Stimulated activated CD4-positive, alpha-beta T cell treated with anti-CD3 and anti-CD28 coated beads, Interleukin-1b, Interleukin-23, amount 100 ng/mL, for 4 hours (primary cell): ENCODE measurements at places on chromosomes 11 and 22.
A peak's percentile ranks its signal among the peaks of the same experiment; 100 is the strongest.

DNA sequence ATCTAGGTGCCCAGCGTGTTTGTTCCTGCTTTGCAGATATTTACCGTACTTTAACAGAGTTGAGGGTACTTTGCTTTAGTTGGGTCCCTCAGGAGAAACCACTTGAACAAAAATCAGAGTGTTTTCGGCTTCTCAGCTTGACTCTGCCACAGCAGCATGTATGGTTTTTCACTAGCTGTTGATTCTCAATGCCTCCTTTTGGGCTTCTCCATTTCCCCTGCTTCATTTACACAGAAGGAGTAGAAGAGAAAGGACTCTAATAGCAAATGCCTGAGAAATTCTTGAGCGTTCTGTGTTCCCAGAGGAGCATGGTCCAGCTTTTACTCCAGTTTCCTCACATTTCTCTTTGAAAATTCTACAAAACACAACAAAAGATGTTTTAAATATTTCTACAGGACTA is 252.1 kb upstream of the CCDC179 start:
- DNase-seq = no peak

- DNase-seq = no peak
These were observed 189.3 kb upstream of the NECTIN1 start for GRCh38 chr11:119918347-119918746.

DNA sequence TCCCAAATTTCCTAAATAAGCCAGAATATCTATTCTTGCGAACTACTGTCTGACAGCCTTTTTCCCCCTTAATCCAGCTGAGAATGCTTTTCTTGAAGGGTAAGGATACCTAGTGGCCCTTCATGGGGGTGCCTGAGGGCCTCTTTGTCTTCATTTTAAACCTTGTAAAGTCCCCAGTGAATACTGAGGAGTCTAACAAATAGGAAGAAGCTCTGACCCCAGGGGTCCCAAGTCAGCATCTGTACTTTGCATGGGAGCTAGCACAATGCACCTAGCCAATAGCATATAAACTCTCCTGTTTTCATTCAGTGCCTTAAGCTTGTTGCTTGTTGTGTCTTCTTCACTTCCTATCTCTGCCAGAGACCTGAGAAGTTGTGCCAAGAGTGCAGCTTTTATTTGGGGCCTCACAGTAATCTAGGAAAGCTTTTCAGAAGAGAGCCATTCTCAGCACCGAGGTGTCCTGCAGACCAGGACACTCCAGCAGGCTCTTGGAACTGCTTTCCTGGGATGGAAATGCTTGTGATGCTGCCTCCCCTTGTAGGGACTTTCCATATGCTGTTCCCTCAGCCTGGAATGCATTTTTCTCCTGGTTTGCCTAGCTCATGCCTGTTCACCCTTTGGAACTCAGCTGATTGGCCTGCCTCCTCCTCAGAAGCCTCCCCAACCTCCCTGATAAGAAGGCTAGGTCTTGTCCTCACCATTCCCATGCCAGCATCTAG is 37.2 kb downstream of the BMAL1 start:
- no peak for DNase-seq

DNA sequence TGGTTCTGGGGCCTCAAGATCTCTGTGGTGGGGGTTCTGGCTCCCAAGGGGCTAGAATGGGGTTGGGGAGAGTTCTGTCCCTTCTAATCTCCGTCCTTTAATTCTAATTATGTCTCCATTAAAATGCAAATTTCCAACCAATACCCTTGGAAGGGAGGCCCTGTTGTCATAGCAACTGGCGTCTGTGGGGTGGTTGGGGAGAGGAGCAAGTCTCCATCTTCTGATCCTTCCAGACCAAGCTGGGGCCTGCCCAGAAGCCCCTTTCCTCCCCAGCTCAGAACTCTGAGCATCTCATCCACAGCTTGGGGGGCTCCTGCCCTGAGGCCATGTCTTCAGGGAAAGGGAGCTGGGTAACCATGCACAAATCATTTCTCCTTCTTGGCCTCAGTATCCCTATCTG is 5.4 kb upstream of the RPS19BP1 start:
- DNase-seq = no peak

DNA sequence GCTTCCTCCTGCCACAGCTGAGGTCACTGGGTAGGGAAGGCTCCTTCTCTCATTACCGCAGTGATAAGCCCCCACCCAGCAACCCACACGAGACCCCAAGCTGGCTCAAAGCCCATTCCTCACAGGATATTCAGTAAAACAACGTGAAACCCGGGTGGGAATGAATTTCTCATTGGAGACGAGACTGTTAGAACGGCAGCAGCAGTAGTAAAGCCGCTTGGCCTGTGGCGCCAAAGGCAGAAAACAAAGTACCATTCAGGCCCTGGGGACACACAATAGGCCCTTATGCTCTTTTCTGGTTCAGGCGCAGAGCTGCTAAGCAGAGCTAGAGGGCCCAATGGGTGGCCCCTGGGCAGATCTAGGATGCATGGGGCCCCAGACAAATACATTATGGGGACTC is 45.3 kb downstream of the PC start:
- no peak for DNase-seq

DNA sequence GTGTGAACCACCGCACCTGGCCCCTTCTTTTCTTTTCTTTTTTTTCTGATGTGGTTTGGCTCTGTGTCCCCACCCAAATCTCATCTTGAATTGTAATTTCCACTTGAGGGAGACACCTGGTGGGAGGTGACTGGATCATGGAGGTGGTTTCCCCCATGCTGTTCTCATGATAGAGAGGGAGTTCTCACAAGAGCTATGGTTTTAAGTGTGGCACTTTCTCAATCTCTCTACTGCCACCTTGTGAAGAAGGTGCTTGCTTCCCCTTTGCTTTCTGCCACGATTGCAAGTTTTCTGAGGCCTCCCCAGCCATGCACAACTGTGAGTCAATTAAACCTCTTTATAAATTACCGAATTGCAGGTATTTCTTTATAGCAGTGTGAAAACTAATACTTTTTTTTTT is 4.9 kb upstream of the TCN2 start:
- no peak for DNase-seq

DNA sequence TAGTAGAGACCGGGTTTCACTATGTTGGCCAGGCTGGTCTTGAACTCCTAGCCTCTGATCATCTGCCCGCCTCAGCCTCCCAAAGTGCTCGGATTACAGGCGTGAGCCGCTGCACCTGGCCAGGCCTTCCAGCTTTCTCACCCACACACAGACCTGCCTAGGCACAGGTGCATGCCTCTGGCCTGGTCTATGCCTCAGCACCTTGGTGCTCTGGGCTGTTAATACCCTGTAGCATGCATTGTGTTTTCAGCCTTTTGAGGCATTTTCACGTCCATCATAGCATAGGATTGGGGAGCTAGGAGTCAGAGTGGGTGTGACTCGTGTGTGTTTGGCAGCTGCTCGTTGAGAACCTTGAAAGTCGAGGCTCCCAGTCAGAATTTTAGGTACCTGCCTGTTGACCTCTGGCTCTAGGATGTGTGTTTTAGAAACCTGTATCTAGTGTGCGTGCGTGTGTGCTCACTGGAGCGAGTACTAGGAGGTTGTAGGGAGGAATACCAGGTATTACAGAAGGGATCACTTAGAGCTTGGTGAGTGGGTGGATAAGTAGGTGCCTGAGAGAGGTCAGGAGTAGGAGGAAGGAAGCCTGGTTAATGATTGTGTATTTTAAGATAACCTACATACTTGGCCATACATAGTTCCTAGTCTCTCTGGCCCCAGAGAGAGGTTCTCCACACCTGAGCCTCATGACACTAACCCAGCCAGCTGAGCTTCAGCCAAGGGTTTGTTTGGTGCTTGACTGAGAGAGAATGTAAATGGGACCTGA is 20.0 kb downstream of the CRKL start:
- no peak for DNase-seq

- no peak for DNase-seq
These were observed 14.8 kb upstream of the PICK1 start for GRCh38 chr22:38042488-38042790.

GRCh38 chr11:66867425-66868040 is 10.7 kb downstream of the LRFN4 start:
- no peak for DNase-seq

GRCh38 chr11:65182258-65183170 is 786 bp downstream of the CAPN1 start:
- DNase-seq = no peak

- DNase-seq = no peak
These were observed 47.5 kb upstream of the TCF20 start for GRCh38 chr22:42317691-42318547.

GRCh38 chr11:47179655-47179991 is 2.9 kb upstream of the ARFGAP2 start:
- DNase-seq = peak; percentile 33

- no peak for DNase-seq
These were observed 14.1 kb downstream of the BTBD10 start for GRCh38 chr11:13448876-13449275.

DNA sequence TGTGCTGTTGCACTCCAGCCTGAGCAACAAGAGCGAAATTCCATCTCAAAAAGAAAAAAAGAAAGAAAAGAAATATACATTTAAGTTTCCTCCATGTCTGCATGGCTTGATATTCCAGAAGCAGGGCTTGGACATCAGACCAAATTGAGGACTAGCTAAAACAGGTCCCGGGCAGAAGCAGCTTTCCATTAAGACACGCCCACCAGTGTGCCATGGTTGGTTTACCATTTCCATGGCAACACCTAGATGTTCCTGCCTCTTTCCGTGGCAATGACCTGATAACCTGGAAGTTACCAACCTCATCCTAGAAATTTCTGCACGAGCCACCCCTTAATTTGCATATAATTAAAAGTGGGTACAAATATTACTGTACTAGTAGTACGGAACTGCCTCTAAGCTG is 111.3 kb downstream of the NAT10 start:
- no peak for DNase-seq
